ENCODE measurements at places on chromosomes 6 and 20.

GRCh38 chr6:20438462-20439070, 36.9 kb downstream of the E2F3 start:
- DNase-seq, result no peak

DNA sequence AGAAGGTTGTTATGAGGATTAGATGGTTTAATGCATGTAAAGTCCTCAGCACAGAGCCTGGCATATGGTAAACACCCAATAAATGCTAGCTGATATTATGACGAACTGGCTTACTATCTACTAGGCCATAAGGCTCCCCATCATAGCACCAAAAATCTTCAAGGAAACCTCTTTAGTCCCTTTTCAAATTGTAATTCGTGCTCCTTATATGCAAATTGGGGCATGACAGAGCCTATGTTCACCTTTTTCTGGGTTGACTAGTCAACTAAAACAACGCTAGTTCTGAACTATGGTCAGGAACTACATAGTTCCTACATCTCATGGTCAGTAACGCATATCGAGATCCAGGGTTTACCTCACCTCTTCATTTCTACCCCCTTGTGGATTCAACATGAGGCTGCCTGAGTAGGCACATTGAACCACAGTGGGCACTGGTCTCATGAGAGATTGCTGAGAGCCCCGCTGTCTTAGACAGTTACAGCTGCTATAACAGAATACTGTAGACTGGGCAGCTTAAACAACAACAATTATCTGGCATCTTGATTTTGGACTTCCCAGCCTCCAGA, 97.2 kb upstream of the TNFAIP3 start:
- no peak for DNase-seq

DNA sequence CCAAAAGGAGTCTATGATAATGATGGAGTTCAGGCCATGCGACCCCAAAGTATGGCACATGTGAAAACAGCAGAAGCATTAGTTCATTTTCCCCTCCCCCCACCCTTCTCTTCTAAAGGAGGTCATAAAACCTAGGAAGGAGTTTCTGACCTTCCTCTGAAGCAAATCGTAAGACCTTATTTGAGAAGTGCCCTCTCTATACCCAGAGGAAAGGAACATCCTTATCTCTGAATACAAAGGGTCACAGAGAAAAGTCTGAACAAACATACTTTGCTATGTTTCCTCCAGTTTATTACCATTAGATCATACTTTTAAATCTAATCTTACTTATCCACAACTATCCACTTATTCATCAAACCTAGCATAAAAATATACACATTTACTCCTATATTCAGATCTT, 48.6 kb downstream of the SLX4IP start:
- DNase-seq, result no peak

GRCh38 chr6:157097255-157097955, 225.9 kb downstream of the TMEM242 start:
- no peak for DNase-seq

DNA sequence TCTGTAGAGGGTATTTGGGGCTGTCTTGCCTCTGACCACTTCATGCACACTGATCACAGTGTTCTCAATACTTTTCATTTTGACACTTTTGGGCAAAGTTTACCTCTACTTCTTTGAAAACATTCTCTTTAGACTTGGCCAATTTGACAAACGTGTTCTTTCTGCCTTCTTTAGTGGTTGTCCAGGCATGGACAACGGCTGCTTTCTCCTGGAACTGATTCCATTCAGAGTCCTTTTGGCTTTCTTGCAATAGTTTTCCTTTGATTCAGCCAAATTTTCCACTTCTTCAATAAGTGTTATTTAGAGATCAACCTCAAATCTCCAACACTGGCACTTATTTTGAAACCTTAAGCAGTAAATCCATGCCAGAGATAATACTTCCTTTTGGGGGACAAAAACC, 6.7 kb upstream of the CST9 start:
- DNase-seq, result no peak

DNA sequence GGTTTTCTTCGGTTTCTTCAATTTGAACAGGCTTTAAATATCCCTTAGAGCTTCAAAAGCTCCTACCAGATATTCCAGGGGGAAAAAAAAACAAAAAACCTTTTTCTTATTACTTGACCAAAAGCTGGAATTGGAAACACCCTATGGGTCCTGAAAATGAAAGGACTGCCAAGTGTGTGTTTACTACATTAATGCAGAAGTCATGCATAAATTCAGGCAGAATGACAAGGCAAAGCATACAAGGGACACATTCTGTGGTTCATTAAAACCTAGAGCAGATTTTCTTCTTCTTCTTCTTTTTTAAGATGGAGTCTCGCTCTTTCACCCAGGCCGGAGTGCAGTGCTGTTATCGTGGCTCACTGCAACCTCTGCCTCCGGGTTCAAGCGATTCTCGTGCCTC, 119.1 kb downstream of the GMDS start:
- DNase-seq, result no peak

DNA sequence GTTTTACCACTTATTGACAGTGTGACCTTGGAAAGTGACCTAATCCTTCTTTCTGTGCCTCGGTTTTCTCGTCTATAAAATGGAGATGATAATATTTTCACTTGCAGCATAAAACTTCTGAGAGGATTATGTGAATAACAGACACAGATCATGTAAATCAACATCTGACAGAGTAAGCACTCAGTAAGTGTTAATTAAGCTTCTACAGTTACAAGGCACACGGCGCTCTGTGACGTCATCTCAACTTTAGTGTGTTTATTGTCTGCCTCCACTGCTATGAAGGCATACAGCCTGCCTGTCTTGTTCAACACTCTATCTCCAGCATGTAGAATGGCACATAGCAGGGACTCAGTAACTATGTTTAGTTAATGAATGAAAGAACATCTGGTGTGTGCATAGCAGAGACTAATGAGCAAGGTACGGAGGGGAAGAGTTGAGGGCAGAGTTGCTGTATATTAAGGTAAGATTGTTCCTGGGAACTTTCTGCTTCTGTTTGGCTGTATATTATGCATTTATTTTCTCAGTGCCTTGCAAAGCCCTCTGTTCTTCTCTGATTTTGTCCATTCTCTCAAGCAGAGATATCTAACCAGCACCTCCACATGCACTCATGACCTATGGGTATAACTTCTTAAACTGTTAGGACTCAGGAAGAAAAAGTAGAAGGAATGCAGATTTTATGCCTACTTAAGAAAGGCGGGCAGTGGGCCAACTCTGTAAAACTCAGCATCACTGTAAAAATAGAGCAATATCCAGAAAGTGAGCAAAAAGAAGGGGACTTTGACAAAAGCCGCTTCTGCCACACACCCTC, 66.4 kb upstream of the STMND1 start:
- no peak for DNase-seq

- DNase-seq, result no peak
These were observed 190.4 kb upstream of the JAG1 start for GRCh38 chr20:10864076-10864672.

DNA sequence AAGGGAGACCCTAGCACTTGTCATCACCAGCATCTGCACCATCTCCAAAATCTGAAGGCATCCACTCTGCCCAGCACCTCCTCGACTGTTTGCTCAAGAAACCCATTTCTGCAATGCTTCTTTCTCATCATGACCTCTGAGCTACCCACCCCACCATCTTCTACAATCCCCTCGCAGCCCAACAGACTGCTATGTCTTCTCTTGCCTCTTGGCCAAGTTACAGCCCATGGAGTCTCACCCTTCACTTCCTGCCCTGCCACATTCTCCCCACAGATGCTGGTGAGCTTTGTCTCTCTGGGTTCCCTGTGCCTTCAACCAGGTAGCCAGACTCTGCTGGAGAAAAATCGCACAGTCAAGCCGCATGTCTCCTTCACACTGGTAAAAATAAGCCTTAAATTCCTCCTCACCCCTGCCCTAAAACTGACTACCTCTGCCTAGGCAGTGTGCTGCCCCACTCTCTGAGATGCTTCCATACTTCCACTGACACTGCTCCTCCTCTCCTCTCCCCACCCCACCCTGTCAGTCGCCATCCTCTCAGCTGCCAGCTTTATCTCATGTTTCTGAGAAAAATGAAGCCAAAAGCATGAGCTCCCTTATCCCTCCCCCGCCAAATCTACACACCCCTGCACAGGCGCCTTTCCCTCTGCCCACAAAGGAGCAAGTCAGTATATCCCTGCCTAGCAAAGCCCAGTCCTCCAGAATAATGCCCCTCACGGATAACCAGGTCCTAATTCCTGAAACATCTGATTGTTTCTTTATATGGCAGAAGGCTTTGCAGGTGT, 2.3 kb upstream of the TXNDC5 start:
- DNase-seq, result no peak

DNA sequence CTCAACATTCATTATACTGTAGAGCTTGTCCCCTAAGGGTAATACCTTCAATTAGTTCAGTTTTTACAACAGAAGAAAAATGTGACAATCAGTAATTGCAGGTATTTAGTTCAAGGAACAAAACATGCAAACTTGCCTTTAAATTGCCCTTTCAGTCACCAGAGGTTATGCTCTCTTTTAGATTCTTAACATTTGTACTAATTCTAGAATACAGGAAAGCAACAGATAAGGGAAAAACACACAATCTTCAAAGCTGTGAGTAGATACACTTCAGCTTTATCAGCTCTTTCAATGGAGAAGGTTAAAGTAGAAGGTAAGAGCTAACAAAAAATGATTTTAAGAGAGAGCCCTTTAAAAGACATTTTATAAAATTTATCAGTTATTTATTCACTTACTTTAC, 173.1 kb downstream of the HS3ST5 start:
- DNase-seq, result no peak

DNA sequence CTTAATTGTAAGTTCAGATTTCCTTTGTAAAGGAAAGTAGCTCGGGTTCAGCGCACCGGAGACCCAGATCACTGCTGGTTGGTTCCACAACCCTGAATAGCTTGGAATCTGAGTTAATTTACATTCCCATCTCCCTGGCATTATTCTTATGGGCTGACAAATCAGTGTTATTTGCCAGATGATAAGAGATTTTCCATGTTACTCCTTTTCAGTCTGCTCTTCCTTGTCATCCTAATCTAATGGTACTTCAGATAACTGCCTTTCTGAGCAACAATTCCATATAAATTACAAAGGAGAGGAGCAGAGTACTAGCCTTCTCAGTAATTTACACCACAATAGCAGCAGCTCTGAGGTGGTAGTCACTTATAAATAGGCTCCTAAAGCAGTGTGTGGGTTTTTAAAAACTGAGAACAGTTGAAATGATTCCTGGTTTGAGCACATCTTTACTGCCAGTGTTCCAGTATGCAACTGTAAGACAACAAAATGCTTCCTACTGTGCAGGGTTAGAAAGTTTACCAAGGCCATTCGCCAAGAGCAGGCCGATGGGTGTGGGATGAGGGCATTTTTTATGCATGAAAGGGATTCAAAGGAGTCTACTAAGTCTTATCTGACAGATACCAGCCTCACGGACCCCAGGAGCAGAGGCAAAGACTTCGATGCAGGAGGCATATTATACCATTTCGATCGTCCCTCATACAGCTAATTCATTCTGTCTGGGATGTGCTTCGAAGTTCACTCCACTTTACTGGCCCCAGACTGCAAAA, 89.7 kb downstream of the NDUFAF5 start:
- no peak for DNase-seq

- no peak for DNase-seq
These were observed 469.8 kb downstream of the BMP2 start for GRCh38 chr20:7237251-7237650.

- DNase-seq, result peak; percentile 27
These were observed 89.8 kb upstream of the PAX1 start for GRCh38 chr20:21615617-21616080.

DNA sequence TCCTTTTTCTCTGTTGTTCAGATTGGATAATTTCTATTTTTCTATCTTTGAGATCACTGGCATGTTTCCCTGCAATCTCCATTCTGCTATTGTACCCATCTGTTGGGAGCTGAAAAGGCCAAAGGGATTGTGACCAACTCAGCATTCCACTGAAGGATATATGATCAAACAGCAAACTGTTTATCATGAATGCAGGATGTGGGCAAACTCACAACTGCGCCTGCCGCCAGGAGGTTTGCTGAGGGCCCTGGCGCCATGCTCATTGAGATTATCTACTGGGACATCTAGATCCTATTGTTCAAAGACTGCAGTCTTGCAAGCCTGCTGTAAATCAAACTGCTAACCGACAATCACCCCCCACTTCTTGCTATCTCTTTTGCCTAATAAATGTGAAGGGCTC, 3.8 kb upstream of the FKBP1A start:
- DNase-seq, result no peak

- DNase-seq, result no peak
These were observed 26.1 kb upstream of the ZNF831 start for GRCh38 chr20:59137532-59137931.

DNA sequence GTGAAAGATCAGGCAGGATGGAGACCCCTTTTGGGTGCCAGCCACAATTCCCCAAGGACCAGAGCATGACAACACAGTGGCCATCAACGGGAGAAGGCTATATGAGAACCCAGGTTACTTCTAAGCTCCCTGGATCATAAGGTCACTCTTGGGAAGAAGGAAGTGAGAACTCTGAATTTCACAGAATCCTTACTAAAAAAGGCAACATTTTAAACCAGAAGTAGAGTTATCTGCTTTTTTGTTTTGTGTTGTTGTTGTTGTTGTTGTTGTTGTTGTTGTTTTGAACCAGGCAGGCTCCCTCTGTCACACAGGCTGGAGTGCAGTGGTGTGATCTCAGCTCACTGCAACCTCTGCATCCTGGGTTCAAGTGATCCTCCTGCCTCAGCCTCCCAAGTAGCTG, 107.4 kb upstream of the TNFAIP3 start:
- no peak for DNase-seq

GRCh38 chr6:147213772-147214171, 9.6 kb downstream of the STXBP5 start:
- no peak for DNase-seq

- DNase-seq, result no peak
These were observed 10.6 kb downstream of the PFDN4 start for GRCh38 chr20:54218470-54218869.

GRCh38 chr20:19913927-19914614, 103.1 kb upstream of the NAA20 start:
- no peak for DNase-seq

- no peak for DNase-seq
These were observed 97.5 kb downstream of the DLL1 start for GRCh38 chr6:170193326-170193821.

DNA sequence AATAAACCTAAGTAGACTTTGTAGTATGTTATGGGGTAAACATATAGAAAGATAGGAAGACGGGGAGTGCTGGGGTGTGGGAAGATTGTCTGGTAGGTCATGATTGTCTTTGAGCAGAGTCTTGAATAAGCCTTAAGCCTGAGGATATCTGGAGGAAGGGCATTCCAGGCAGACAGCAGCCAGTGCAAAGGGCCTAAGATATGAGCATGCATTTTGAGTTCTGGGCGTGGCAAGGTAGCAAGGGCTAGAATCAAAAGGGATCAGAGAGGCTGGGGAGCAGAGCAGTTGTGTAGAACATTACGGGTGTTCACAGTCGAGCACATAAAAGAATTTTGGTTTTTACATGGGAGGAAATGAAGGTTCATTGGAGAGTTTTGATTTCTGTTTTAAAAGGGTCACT, 14.3 kb downstream of the BICRAL start:
- DNase-seq, result no peak
